Frontal cortex (tissue), 4 donors: ENCODE measurements at places on chromosomes 12 and 14. TPM values are rescaled to one million over a fixed set of nuclear protein-coding genes. Genes with fewer than 3 reads are reported as not detected.

DNA sequence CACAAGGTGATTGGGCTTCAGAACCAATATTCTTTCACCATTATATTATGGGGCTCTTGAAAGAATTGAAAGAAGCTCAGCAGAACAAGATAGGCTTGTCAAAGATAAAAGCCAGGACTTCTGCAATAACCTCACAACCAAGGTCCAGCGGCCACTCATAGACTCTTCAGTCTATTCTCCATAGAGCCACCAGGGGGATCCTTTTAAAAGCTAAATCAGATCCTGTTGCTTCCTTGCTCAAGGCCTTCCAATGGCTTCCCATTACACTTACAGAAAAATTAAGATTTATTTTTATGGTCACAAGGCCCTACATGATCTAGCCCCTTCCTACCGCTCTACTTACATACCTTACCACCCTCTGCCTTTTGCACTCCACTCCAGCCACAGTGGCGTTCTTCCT lies 169.6 kb downstream of the C12orf42 start:
- DNase-seq: no peak

- no peak for DNase-seq
Observed at GRCh38 chr12:51683763-51684357, 92.8 kb downstream of the SCN8A start.

GRCh38 chr14:62800577-62800976 lies 244.7 kb downstream of the KCNH5 start:
- no peak for DNase-seq

- no peak for DNase-seq
Observed at GRCh38 chr12:79534029-79534867, 156.5 kb downstream of the PAWR start.

DNA sequence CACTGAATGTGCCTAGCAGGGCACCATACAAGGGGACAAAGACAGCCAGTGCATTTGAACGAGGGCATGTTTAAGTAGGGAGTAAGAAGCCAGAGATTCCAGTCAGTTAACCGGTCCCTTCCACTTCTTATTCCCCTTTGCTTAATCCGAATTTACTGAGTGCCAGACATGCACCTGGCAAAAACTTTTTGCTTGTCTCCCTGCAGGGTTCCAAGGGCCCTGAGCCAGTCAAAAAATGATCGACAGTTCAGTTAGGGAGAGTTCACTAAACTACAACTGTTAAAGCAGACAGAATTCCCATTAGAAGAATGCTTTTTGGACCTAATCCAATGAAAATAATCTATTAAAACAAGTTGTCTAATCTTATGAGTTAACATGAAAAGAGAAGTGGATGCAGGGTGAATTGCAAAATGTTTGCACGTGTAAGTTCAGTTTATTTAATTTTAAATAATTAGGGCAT lies 193.8 kb downstream of the TMTC2 start:
- DNase-seq: no peak

DNA sequence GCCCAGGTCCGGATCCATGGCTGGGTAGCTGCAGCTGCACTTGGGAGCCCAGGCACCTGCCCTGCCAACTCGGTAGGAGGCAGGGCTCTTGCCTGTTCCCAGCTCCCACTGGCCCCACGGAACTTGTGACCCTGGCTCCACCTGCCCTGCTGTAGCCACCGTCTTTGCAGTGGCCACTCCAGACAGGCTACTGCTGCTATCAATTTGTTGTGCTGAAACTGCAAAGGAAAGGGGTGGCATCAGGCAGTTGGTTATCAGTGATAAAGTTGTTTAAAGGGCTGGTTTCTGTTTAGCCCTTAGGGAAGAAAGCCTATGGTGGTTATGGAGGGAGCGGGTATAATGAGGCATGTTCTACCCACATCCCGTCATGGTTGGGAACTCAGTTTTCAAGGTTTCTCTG lies 32.1 kb upstream of the ARID2 start:
- DNase-seq: no peak

DNA sequence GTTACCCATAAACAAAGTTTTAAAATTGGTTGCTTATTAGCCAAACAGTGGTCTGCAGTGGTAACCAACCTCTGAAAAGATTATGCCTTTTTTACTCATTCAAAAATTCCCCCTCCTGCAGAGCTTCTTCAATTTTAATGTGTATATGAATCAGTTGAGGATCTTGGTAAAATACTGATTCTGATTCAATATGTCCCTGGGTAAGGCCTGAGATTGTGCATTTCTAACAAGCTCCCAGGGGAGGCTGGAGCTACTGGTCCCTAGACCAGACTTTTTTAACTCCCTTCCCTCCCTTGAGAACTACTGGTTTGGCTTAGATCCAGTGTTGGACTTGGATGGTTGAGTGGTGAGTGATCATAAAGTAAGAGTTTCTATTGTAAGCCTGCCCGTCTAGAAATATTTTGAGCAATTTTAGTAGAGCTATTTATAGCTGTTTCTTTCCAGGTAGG lies 90.2 kb downstream of the FUT8 start:
- DNase-seq: no peak

- DNase-seq: no peak
Observed at GRCh38 chr14:88392609-88393008, 7.2 kb downstream of the SPATA7 start.

DNA sequence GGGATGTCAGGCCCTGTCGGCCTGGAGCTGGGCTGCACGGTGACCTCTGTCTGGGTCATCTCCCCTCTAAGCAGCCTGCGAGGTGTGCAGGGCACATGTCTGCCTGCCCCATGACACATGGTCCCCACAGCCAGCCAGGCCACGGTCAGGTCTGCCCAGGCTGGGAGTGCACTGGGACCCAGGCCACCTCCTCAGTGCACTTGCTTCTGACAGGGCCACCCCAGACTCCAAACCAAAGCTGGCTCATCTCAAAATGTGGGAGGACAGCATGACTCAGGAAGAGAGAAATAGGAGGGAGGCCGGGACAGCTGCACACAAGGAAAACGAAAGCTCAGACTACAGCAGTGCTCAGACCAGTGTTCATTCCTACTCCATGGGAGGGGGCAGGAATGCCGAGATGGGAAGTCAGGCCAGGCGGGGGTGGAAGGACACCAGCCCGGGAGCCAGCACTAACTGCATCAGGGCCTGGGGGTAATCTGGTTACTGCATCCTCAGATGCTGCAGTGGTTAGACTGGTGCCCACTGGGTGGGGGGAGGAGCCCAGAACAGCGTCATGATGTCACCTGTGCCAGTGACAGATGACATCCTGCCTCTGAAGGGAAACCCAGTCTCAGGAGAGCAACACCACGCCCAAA lies 4.0 kb downstream of the P2RX2 start:
- DNase-seq: no peak

GRCh38 chr12:104006929-104007328 lies 41.3 kb downstream of the TDG start:
- no peak for DNase-seq

DNA sequence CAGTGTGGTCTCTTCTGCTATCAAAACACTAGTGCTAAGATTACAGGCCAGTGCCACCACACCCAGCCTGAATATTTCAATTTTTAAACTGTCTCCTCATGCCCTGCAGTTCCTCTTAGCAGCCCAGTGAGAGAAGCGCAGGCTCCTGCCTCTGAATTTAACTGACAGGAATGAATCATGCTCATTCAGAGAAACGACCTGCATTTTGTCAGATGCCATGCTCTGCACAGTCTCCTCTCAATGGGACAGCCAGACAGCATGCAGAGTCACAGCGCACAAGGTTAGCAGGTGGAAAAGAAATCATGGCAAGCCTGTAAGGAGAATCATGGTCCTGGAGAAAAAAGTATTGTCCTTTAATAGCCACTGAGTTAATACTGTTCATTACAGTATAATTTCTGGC lies 691.0 kb upstream of the SEL1L start:
- DNase-seq: no peak

KCNH3 gene
- total RNA-seq: 3.7 TPM

IFT81 gene
- total RNA-seq: 118 TPM

CFL2 gene
- 43.2 TPM for total RNA-seq

PRIMA1 gene
- under 0.01 TPM for total RNA-seq

CLEC9A gene
- not detected for total RNA-seq
